HTR-8/SVneo (cell line): ENCODE measurements at places on chromosomes 7 and 10.

DNA sequence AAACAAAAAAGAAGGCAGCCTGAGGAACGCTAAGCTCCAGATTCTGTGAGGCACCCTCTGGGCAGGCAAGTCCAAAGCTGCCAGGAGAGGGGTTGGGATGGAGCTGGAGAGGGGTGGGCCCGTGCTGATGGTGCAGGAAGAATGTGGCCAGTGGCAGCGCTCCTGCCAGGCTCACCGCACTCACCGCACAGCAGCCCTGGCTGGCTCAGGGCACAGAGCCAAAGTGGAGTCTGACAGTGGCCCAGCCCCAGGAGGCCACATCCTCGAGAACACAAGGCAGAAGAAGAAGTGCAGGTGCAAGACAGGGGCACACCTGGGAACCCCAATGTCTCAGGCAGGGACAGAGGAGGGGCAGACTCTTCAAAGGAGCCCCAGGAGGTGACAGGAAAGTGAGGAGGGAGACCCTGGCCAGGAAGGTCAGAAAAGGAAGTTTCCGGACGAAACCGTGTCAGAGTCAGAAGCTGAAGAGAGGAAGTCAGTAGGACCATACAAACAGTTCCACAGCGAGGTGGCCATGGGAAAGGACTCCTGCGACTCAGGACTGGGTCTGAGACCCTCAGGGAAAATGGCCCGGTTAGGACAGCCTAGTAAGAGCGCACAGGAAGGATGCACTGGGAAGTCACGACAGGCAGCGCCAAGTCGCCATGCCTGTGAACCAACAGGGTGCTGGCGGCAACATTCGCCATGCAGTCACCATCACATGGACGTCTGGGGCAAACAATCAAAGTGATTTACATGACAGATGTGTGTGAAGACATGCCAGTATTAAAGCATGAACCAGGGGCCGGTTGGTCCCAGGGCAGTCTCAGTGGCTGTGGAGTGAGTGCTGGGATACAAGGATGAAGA is 54.4 kb downstream of the COBL start:
- no peak for DNase-seq

GRCh38 chr10:130463876-130464364 is 327.7 kb downstream of the GLRX3 start:
- no peak for DNase-seq

DNA sequence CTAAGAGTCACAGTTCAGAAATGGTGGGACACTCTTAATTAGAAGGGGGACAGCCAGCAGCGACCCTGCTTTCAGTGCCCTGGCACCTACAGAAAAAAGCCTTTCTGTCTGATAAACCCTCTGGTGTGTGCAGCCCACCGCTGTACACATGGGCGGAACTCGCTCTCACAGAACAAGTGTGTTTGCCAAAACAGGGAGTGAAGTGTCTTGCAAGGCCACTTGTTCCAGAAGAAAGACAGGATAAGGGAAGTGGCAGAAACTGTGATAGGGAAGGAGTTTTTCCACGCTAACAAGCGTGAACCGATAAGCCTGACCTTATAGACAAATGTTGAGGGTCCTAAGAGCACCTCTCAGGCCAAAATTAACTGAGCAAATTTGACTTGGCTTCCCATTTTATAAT is 203.7 kb upstream of the TCF7L2 start:
- DNase-seq, result no peak

- DNase-seq, result peak; percentile 55
Observed at GRCh38 chr7:22651534-22652243, 75.3 kb upstream of the IL6 start.

- DNase-seq, result peak; percentile 20
Observed at GRCh38 chr10:110865186-110865808, 6.4 kb upstream of the PDCD4 start.

- no peak for DNase-seq
Observed at GRCh38 chr10:129033340-129033739, 433.7 kb upstream of the MGMT start.

GRCh38 chr10:120403109-120403508 is 53.9 kb upstream of the PLPP4 start:
- no peak for DNase-seq

DNA sequence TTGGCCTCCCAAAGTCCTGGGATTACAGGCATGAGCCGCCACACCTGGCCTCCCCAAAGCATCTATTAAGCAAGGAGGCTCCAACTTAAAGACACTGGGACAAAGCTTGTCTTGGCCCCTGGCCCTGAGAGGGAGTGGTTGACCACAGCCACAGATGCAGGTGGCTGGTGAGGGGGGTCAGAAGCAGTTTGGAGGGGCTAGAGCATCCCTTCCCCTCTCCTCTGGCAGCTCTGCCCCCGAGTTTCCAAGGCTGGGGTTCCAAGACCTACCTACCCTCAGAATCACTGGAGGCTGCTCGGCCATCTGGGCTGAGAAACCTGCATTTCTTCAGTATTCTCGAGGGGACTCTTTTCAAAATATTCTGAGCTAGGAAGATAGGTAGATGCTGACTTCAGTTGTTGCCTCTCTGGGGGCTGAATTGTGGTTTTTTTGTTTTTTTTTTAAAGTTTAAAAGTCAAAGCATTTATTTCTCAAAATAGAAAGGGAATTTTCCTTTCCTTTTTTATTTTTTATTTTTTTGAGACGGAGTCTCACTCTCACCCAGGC is 32.6 kb downstream of the DDIT4 start:
- no peak for DNase-seq

DNA sequence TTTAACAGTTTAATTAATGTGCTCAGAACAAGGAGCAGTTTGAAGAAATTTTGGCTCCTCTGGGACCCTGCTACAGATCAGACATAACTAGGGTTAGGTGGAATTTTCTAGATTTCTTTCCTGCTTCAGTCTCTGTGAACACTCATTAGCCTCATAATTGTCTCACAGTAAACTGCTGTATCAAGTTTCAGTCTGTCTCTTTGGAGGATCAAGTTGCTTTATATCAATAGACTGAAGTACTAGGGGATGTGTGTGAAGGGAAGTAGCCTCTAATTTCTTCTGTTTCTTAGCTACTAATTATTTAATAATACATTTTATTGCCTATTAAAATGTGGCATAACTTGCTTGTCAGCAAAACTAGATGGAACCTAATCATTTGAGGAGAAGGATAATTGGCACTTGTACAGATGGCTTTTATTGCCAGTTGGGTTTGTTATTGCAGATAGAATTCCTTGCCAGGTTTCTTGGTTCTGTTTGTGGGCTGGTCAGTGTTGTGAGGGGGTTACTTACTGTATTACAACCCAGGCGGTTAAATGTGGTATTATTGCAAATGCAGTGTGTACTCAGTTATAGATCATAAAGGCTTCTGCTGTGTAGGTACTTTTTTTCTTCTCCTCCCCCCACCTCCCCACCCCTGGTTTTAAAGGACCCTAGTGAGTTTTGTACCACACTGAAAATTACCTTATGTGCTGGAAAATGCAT is 758.0 kb downstream of the AUTS2 start:
- DNase-seq, result no peak

DNA sequence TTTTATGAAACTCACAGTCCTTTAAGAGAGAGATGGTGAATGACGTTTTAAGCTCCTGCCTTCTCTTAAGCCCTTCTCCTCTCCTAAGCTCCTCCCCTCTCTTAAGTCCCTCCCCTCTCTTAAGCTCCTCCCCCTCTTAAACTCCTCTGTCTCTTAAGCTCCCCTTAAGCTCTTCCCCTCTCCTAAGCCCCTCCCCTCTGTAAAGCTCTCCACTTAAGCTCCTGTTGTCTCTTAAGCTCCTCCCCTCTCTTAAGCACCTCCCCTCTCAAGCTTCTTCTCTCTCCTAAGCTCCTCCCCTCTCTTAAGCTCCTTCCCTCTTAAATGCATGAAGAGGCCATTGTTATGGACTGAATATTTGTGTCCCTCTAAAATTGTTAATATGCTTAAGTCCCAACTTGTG is 1180.6 kb upstream of the AUTS2 start:
- DNase-seq, result no peak

GRCh38 chr10:89115876-89116627 is 91.1 kb downstream of the CH25H start:
- peak; percentile 15 for DNase-seq

DNA sequence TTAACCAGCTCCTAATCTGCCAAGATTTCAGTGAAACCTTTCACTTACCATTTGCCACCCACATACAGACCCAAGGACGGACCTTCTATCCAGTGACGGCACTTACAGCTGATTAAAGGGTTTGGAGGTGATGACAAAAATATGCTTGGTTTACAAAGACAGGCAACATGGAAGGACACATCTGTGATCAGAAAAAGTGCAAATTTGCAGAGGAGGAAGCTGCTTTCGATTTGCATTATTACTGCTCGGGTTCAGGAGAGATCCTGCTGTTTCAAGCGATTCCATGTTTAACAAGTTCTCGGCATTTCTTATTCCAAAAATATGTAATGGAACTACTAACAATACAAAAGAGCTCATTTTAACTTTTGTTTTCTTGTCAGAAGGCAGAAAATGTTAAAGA is 109.0 kb downstream of the JAZF1 start:
- no peak for DNase-seq

- DNase-seq, result no peak
Observed at GRCh38 chr7:81883801-81884393, 114.0 kb upstream of the HGF start.

GRCh38 chr7:12350971-12351370 is 52.7 kb downstream of the VWDE start:
- no peak for DNase-seq

DNA sequence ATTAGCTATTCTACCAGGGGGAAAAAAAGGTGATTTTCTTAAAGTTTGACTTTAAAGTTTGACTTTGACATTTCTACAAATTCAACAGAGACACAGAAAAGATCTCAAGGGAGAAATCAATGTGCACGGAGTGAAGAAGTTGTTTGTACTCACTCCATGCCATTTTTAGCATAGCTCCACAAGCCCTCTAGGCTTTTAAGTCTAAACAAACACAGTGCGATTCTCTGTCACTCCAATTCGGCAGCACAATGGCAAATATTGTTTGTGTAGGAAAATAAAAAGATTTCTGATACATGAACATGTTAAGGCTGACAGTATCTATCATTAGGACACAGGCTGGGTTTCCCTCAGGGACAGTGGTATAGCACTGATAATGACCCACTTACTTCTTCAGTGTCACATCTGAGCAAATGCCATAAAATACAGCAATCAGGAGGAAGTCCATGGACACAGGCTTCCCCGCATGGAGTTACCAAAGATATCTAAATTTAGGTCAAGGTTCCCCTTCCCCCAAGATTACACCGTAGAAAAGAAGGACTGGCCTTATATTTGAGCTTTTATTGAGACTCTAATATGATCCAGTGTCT is 28.0 kb downstream of the GSAP start:
- DNase-seq, result no peak

GRCh38 chr10:71597821-71598498 is 121.6 kb downstream of the C10orf105 start:
- DNase-seq, result no peak

DNA sequence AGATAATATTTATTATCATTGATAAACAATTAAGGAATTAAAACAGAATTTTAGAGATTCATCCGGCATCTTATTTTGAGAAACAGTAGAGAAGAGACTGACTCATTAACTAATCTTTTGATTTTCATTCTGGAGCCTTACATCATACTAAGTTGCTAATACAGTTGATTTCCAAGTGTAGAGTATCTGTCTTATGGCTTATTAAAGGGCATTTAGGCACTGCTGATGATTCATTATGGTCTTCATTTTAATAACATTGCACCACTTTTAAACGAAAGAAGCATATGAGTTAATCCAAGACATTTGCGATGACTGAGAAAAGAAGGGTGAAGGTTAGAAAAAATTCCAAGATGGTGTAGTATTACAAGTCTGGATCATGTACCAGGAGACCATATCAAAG is 186.0 kb upstream of the CACNA2D1 start:
- DNase-seq, result no peak

DNA sequence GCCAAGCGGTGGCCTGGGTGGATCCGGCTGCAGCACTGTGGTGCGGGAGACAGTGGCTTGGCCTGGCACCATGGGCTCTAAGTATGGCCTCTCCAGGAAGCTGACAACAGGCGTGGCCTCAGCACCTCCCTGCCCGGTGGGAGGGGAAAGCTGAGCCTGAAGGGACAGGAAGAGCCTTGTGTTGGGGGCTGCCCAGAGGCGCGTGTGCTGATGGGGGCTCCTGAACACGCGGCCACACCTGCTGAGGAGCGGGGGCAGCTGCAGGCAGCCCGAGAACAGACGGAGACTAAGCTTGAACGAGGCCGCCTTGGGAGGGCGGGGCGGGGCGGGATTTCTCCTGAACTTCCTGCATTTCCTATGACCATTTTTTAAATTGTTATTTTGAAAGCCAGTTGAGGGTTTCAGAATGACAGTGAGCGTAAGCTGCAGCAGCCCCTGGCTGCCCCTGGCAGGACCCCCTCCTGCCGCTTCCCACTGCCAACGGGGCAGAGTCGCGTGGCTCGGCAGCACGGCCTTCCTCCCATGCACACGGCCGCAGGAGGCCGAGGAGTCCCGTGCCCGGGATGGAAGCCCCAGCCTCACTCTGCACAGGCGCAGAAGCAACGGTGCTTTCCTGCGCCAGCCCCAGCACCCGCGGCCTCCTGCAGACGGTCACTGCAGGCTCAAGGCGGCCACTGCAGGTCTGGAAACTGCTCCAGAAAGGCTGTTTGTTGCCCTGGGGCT is 43.2 kb downstream of the DPYSL4 start:
- no peak for DNase-seq

GRCh38 chr7:3607847-3608246 is 306.8 kb downstream of the SDK1 start:
- DNase-seq, result no peak

DNA sequence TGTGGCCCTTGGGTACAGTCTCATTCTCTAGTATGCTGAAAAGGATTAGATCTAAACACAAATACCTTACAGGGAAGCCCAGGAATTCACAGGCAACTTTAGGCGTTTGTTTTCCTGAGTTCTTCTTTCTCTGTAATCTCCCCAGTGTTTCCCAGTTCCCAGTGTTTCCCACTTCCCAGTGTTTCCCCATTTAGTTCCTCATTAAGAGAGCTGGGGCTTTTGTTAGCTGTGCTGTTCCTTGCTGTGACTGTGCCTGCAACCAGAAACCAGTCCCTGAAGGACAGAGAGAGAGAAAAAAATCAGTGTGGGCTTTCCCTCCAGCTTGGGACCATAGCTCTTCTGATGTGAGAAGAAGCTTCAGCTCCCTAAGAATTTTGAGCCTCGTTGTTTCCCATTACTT is 802.9 kb upstream of the COBL start:
- no peak for DNase-seq

- DNase-seq, result no peak
Observed at GRCh38 chr10:35040760-35041501, 49.2 kb downstream of the CUL2 start.

DNA sequence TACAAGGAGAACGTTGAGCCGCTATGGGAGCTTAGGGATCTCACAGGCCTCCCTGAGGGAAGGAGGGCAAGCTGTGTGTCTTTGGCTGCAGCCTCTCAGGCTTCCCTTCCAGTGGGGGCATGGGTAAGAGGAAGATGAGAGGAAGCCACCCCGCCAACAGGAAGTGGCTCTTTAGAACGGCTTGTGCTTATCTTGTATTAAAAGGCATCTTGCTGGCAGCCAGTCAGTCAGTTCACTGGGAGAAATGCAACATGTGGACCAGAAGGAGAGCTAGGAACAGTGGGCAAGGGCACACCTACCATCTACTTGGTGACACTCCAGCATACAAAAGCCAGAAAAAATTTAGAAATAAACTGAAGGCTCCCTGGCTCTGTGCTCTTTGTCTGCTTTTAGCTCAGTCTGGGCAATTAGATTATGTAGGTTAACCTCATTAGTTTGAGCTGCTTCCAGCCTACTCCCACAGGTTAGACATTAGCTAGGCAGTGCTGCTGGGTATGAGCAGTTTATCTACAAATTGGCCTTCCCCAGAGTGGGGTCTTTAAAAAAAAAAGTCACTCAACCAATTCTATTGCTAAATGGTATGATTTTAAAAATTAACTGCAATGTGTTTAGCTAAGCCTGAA is 595.9 kb downstream of the KCNMA1 start:
- no peak for DNase-seq

- no peak for DNase-seq
Observed at GRCh38 chr7:51705701-51706100, 389.1 kb upstream of the COBL start.
